ENCODE measurements at places on chromosomes 2 and 18. TPM values are rescaled to one million over a fixed set of nuclear protein-coding genes. Genes with fewer than 3 reads are reported as not detected.

DNA sequence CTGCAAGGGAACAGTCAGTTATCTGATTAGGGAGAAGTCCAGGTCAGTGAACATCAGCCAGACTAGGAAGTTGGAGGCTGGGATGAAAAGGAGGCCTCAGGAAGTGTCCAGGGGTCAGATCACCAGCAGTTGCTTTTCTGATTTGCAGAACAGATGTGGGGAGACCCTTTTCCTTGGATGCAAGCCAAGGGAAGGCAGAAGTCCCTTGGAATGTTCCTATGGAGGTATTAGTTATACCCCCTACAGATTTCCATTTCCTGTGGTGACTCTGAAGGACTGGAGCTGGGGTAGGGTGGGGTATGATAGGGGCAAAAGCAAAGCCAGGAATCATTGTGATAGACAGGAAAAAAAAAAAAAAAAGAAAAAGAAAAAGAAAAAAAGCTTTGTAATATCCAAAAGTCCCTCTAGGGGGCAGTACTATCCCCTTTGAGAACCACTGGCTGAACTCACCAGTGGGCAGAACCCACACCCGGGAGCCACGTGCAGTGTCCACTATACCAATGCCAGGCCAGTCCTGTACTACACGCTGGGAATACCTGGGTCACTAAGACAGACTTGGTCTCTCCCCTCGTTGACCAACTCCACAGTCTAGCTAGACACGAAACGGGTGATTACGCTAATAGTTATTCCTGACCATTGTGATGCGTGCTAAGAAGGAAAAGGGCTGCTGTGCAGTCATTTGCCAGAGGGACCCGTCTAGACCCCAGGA is 7.4 kb downstream of the DYSF start:
- no peak for DNase-seq

- DNase-seq: no peak
Observed at GRCh38 chr2:225296951-225297350, 102.6 kb upstream of the NYAP2 start.

- no peak for DNase-seq
Observed at GRCh38 chr2:221153226-221153625, 418.9 kb downstream of the EPHA4 start.

- no peak for DNase-seq
Observed at GRCh38 chr2:215161301-215161829, 22.9 kb upstream of the ABCA12 start.

DNA sequence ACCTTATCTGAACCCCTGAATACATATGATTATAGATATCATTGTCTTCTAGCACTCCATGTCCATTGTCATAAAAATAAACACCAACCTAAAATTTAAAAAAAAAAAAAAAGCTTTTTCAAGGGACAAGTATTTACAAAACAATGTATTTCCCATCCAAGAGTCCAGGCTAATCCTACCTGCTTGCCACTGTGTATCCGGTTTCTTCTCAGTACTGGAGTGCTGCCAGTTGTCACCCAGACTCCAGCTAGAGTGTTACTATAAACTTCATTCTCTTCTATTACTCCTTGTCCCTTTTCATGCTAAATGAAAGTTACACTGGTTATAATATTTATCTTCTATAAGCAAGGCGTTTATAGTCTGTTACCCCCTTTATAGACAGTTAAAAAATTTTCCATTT is 35.8 kb downstream of the MSH6 start:
- DNase-seq: no peak

DNA sequence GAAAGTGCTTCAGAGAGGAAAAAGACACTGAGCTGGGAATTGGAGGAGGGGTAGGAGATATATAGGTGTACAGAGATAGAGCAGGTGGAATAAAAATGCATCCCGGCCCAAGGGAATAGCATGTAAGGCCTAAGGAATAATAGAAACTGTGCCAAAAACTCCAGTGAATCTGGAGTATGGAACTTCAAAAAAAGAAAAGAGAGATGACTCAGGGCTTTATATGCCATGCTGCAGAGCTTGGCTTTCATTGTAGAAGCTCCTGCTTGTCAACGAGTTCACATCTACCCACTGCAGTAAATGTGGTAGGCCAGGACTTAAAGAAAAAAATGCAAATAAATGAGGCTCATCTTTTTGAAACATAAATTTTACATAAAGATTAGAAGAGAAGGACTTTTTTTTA is 131.8 kb downstream of the MREG start:
- no peak for DNase-seq

DNA sequence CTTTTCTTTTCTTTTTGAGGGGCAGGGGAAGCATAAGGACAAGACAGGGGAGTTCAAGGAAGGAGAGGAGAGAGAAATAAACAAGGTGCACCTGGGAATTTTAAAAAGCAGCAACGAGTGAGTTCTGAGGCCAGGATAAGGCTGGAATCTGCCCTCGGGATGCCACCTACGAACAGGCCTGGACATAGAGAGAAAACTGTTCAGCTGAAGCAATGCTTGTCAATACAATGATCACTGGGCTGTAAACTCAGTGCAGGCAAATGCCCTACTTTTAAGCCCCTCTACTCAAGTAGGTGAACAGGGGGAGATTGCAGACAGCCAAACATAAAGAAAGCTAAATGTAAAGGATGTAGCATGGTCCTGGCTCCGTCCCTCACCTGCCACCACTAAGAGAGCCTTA is 330.5 kb downstream of the ETAA1 start:
- DNase-seq: no peak

- DNase-seq: no peak
Observed at GRCh38 chr2:32768387-32769174, 140.7 kb downstream of the TTC27 start.

GRCh38 chr2:237669283-237669627 is 41.9 kb downstream of the LRRFIP1 start:
- DNase-seq: no peak

DNA sequence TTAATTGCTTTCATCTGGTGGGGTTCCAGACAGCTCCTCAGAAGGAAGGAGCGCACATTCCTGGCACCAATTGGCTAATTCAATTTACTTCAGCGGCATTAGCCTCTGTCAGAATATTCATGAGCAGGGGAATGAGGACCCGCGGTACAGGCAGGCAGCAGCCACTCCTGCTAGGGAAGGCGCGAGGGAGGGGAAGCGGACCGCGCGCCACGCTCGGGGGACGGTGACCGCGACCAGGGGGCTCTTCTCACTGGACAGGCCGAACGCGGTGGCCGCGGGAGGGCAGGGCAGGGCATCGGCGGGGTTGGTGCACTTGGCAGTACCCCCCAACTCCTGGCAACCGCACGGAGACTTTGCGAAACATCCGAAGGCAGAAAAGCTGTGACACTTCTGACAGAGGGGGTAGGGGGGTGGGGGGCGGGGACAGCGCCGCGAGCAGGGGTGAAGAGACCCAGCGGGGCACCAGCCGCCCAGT is at the start of gene CDH20:
Gene CDH20 (plus strand): TSS at position 160 of the 475 bp plus-strand sequence.
- no peak for DNase-seq

DNA sequence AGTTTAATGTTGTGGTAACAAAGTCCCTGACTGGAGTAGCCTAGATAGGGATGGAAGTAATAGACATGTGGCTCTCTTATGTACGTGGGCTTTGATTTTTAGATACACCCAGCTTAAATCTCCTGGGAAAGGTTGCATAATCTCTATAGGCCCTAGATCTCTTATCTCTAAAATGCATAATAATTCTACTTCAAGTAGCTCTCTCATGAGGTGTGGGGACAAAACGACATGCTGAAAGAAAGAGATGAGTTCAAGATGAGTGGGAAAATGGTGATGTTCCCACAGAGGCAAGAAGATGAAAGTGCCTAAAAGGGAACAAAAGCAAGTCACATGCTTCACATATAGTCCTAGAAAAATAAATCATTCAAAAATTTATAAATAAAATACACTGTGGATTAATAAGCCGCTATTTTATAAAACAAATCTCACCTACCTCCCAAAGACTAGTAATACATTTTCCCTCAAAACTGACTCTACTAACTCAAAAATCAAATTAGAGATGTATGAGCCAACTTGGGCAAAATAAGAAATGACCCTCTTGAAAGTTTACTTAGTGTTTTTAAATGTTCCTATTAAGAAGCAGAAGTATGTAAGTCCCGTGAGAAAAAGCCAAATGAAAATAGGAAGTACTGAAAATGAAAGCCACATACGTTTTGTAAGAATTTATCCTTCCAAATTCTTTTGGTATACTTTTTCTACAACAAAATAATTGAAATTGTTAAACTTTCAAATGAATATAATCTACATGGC is 148.2 kb upstream of the ITGA4 start:
- DNase-seq: no peak

DNA sequence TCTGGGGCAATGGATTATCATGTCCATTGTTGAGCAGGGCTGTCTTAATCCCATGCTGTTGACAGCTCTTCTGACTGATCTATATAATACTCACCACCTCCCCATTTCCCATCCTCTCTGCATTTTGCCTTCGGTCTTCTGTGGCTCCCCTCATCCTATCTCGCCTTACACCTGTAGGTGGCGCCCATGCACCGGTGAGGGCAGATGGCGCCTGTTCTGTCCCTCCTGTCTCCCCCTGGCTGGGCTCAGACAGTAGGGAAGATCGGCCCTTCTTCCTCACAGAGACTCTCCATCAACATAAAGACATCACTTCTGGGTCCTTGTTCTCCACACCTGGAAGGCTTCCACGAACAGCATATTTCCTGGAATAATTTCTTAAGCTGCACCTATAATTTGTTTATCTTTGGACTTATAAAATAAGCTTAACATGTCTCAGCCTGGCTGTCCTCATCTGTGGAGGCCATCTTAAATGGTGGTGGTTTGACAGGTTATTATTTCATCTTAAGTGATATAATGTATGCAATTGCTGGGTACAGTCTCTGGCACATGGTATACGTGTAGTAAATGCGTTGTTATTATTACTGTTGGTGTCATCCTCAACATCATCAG is 10.9 kb upstream of the CDH20 start:
- DNase-seq: no peak

The TUBA3E gene
- not detected for total RNA-seq

The SEPTIN2 gene
- 74.5 TPM for total RNA-seq

The C2orf80 gene
- not detected for total RNA-seq

The SERPINB11 gene
- total RNA-seq: not detected

The DNER gene
- 0.10 TPM for total RNA-seq

The BMP10 gene
- 6.1 TPM for total RNA-seq

The DSG2 gene
- 10.9 TPM for total RNA-seq

Data from left lobe of liver (tissue), 2 donors.